Fibroblast of mammary gland (primary cell): ENCODE measurements at places on chromosomes 5 and 9.

DNA sequence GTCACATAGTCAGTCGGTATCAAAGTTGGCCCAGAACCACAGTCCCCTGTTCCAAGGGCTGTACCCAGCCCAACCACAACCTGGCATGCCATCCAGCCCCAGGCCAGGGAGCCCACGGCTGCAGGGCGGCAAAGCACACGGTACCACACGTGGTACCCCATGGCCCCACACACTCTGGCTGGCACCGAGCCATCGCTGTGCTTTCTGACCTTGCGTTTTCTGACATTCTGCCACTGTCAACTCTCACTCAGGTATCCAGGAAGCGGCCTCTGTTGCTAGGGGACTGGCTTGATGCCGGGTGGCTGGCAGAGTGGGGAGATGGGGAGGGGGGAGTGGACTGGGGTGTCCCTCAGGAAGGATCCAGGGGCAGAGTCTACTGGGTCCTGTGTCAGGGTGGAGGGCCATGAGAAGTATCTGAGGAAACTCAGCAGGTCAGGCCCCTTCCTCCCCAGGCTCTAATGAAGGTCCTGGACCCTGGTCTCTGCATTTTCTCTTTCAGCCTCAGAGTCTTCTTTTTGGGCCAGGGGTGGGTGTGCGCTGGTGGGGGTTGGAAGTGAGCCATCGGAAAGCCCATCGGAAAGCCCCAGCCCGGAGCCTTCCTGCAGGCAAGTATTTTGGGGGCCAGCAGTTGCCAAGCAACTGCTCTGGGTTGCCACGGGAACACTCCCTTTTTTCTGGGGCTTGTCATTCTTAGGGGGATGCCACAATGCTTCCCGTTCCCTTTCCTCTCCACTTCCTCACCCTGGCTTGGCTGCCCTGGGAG is 21.0 kb upstream of the RALGDS start:
- no peak for DNase-seq

- peak; percentile 83 for DNase-seq
Observed at GRCh38 chr5:96338624-96339415, 94.2 kb downstream of the PCSK1 start.

DNA sequence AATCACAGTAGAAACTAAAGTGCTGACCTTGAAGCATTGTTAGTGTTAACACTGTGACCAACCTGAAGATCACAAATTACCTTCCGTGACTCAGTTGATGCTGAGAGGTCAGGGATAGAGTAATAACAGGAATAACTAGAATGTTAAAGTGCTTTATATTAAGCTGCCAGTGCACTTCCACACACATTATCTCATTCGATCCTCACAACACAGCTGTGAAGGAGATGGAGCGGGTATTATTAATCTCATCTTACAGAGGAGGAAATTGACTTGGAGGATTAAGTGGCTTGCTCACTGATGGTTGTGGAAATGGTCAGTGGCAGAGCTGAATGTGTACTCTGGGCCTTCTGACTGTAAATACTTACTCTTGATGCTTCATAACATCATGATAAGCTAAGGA is 252.5 kb upstream of the DMRT1 start:
- no peak for DNase-seq

- DNase-seq, result no peak
Observed at GRCh38 chr5:39437467-39437866, 12.7 kb upstream of the DAB2 start.

GRCh38 chr5:31393126-31393525 is 138.8 kb downstream of the DROSHA start:
- no peak for DNase-seq

- DNase-seq, result peak; percentile 18
Observed at GRCh38 chr5:35626108-35626507, 8.4 kb downstream of the SPEF2 start.

DNA sequence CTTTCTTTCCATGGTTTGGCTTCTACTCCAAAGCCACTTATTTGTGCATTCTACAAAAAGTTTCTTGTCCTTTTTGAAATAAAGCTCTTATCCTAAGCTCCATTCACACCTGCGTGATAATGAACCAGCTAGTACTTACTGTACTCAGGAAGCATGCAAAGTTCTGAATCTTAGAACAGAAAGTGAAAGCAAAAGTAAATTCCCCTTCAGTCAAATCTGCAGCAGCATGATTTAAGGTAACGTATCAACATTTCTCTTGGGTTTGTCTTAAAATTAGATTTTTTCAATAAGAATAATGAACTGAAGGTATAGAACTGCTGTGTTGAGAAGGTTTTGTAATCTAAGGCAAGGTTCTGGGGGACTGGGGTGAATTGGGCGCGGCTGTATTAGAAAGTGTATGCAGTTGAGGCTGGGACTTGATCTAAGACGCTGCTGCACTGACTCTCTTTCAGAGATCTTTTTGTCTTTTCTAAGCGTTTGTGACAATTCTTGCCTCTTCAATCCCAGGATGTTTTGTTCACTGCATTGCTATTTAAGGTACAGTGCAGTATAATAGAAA is at the start of gene ERAP2:
Gene ERAP2 (plus strand): TSS at position 209 of the 559 bp plus-strand sequence. CDS start 3,186 bp downstream, outside the sequence.
- DNase-seq, result peak; percentile 61

DNA sequence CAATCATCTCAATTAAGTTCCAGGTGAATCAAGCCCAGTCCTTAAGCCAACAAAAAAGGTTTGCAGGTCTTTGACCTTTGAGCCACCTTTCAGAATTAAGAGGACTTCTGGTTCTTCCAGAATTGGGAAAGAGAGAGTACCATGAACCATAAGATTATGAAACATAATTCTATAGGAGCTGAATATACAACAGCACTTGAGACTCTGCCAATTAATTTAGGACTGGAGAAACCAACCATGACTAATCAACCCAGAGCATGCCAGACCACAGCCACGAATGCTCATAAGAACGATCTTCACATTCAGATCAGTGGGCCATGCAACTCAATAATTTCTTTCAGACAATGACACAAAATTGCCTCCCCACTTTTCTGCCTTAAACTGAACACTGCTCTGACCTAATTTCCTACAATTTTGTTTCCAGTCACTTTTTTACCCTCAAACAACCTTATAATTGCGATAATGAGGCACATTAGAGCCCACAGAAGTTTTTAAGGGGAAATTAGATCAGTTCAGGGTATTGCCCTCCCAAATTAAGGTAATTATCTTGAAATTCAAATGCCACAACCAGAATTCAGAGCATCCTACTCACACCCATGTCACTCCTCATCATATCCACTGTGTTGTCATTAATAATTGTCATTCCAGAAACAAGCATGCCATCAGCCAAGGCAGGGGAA is 213.4 kb downstream of the ATPSCKMT start:
- peak; percentile 61 for DNase-seq

DNA sequence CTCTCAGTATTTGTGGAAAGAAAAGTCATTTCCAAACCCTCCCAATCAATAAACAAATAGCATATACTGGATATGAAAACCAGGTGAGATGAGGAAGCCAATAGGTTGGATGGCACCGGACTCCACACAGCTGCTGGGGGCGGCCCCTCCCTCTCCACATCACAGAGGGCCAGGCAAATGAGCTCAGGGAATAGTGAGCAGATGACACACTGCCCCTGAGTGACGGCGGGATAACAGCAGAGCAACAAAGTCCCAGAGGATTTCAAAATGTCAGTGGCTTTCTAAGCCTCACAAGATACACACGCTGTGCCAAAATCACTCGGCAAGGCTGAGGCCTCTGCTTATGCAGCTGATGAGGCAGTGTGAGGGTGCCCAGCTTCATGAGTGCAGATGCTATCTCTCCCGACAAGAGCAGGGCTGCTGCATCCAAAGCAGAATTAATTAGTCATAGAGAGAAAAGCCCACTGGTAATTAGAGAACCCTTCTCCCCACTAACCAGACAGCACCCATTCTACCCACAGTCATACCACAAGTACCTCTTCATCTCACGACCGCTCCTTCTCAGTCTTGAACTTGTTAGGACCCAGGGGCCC is 235.0 kb upstream of the NFIL3 start:
- no peak for DNase-seq

GRCh38 chr9:109776391-109776790 is 3.6 kb upstream of the PALM2AKAP2 start:
- DNase-seq, result no peak

DNA sequence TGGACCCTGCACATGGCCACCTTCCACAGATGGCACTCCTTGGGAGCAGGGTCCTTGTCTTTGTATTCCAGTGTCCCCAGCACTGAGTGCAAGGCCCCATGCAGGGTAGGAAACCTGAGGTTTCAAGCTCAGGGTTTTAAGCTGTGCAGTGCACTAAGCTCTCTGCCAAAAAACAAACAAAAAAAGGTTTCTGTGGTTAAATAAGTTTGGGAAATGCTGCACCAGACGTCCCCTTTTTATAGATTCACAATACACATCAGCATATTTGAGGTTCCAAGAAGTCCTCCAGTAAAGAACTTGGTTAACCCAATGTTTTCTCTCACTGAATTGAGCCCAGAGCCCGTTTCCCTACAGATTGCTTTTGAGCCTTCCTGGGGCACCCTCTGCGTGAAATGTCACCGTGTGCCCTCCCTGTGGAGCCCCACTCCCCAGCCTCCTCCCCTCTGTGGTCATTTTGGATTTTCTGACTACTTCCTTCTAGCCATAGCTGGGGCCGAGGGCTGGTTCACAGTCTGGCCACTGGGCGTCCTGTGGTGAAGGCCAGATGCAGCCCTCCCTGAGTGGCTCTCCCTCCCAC is 17.1 kb downstream of the DELE1 start:
- DNase-seq, result peak; percentile 38

DNA sequence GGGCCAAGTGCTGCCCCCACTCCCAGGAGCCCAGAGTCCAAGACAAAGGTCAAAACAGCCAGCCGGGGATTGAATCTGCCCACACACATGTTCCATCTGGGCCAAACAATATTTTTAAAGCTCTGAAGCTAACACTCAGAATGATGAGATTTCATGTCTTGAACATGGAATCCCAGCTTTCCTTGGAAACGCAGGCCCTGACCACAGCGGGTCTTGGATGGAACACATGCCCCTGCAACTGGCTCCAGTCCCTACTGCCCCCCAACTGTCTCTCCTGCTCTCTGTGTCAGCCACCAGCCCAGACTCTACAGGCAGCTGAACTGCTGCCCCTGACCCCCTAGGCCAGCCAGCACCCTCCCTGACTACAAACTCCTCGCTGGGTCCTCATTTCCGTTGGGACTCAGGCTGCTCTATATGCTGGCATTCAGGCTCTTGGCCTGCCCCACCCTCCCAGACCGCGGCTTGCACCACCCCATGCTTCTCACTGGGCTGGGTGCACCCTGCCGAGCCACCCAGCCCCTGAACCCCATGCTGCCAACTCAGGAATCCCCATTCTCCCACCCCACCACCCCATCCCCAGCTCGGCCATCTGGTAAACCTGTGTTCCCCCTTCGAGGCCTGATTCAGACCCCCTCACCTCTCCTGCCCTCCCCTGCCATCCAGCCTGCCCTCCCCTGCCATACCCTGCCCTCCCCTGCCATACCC is 71.7 kb downstream of the ADAMTS2 start:
- DNase-seq, result no peak

GRCh38 chr5:118439831-118440230 is 548.5 kb downstream of the DTWD2 start:
- DNase-seq, result peak; percentile 2

DNA sequence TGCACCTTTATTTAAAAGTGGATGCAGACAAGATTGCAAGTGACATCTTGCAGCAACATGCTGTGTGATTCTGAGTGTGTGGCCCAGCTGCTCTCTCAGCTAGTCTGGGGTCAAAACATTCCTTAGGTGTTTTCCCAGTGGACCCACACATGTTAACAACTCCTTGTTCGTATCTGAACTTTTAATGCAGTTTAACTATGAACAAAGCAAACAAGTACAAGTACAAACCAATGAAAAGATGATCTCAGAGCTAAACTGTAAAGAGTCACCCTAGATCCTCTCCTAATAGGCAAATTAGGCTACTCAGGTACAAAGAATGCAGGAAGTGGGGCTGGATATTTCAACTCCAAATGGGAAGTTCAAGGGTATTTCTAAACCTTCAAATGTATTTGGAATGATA is 108.4 kb downstream of the ENTREP1 start:
- peak; percentile 33 for DNase-seq

DNA sequence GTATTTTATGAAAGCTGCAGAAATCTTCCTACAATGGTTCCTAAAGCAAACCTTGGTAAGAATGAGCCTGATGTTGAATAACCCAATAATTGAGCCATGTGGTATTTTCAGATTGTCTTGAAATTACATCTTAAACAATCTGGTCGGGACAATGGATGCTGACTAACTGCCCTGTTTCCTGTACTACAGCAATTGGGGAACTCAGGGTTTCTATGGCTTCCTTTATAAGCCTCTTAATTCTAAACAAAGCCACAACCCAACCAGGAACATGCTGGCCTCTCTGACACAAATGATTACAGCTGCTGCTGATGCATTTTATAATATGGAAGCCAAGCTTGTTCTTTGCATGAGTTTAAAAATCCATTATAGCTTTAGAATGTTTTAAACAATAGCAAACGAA is 30.2 kb downstream of the PTPN3 start:
- DNase-seq, result no peak

- DNase-seq, result no peak
Observed at GRCh38 chr9:19030899-19031298, 2.1 kb downstream of the SAXO1 start.

GRCh38 chr5:57889558-57889957 is 406.9 kb upstream of the ACTBL2 start:
- peak; percentile 46 for DNase-seq

- peak; percentile 84 for DNase-seq
Observed at GRCh38 chr5:150523472-150524350, 15.8 kb downstream of the NDST1 start.

- no peak for DNase-seq
Observed at GRCh38 chr9:131122158-131122557, 3.2 kb upstream of the NUP214 start.

GRCh38 chr5:122924719-122925395 is 79.4 kb downstream of the SNX24 start:
- no peak for DNase-seq

GRCh38 chr5:149320791-149321330 is 24.4 kb upstream of the GRPEL2 start:
- peak; percentile 91 for DNase-seq

GRCh38 chr5:125310749-125311148 is 564.3 kb upstream of the ZNF608 start:
- DNase-seq, result no peak

- no peak for DNase-seq
Observed at GRCh38 chr5:178143246-178143645, 10.4 kb downstream of the NHP2 start.

GRCh38 chr5:37891832-37892231 is 52.0 kb upstream of the GDNF start:
- no peak for DNase-seq
